Hypothalamus (tissue), 51 donors: ENCODE measurements at places on chromosomes 5 and 9.
A peak's percentile ranks its signal among the peaks of the same experiment; 100 is the strongest.

GRCh38 chr5:149271716-149272563 lies at the start of gene AFAP1L1:
Gene AFAP1L1 (plus strand): TSS chr5:149271859. CDS start chr5:149271969, 110 bp downstream.
- peak; percentile 35 for DNase-seq

- DNase-seq, result no peak
Measured at GRCh38 chr5:115843444-115844130, 1.9 kb downstream of the AP3S1 start.

- no peak for DNase-seq
Measured at GRCh38 chr5:102863058-102863457, 108.0 kb downstream of the PAM start.

GRCh38 chr5:170302653-170303501 lies 5.3 kb upstream of the LCP2 start:
- DNase-seq, result no peak

DNA sequence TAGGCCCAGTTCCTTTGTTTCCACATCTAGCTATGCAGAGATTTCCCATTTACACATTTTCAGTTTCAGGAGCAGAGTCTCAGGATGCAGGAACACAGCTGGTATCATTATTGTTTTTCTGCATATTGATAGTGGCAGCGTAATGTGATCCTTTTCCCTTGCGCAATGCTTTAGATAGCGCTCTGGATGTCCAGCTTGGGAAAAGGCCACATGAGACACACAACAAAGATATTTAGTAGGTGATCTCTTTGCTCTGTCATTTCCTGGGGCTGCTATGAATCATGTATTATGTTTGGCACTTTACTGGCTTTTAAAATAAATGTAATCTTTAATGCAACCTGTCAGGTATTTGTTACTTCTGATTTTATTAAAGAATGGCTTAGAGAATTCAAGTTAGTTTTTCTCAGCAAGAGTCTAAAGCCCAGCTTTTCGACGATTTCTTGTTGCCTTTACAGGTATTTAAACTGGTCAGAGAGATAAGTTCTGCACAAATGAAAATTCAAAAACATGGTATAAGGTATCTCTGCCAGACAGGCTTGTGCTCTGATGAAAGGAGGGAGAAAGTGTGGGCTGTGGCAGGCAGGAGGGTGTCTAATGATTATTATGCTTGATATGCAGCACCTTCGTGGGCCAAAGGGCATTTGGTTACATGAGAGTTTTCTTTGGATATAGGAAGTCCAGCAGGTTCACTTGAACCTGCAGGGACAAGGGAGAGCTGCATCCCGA lies 42.2 kb downstream of the PTTG1 start:
- no peak for DNase-seq

- no peak for DNase-seq
Measured at GRCh38 chr5:1553539-1554409, 30.0 kb upstream of the LPCAT1 start.

GRCh38 chr9:127123064-127123890 lies 842 bp upstream of the ANGPTL2 start:
- peak; percentile 50 for DNase-seq

GRCh38 chr5:132458651-132459030 lies 31.9 kb downstream of the IRF1 start:
- no peak for DNase-seq

DNA sequence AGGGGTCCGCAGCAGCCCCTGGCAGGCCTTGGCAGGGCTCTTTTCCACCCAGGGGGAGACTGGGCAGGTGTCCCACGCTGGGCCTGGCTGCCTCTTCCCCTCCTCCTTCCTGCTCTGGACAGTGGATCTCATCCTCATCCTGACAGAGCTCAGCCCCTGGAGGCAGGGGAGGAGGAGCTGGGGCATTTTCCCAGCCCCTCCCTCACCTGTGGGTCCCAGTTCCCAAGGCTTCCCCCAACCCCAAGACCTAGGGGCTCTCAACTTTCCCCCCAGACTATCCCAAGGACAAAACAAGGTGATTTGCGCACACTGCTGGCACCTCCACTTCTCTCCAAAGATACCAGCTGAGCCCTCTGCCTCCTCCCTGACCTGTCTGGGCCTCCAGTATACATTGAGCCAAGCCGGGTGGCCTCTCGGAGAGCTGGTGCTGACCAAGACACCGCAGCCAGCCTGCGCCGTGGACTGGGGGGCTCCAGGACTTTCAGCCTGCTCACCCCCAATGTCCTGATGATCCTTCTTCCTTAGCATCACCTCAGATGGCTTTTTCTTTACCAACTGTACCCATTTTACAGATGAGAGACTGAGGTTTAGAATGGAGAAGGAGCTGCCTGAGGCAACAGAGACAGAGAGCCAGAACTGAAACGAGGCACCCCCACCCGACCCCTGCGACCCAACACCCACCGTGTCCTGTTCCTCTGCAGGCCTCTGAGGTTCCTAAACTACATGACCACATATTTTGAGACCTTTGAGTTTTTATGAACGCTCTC lies 126.6 kb downstream of the BARX1 start:
- DNase-seq, result no peak

- DNase-seq, result no peak
Measured at GRCh38 chr5:137938751-137939143, 49.5 kb downstream of the PKD2L2 start.

GRCh38 chr5:79236362-79236969 lies 535 bp downstream of the JMY start:
- peak; percentile 52 for DNase-seq

DNA sequence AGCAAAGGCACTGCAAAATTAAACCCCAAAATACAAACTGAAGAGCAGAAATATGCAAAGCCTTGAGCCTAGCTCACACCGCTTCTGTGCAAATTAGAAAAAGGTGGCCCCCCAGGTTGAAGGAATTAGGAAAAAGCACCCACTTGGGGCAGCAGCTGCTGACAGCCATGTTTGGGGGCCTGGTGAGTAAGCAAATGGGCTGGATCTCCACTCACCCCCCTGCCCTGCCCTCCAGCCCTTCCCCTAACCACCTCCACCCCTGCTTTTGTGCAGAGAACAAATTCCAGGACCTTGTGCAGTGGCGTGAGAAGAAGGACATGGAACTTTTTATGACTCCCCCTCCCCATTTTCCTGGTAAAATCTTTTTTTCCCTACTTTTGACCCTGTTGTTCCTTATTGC lies 92.0 kb upstream of the DNAH5 start:
- no peak for DNase-seq

GRCh38 chr9:93659044-93659836 lies 82.9 kb downstream of the PHF2 start:
- DNase-seq, result no peak

GRCh38 chr9:29126783-29127182 lies 1553.5 kb upstream of the C9orf72 start:
- DNase-seq, result no peak

- DNase-seq, result no peak
Measured at GRCh38 chr5:102262688-102263087, 33.4 kb downstream of the SLCO4C1 start.

DNA sequence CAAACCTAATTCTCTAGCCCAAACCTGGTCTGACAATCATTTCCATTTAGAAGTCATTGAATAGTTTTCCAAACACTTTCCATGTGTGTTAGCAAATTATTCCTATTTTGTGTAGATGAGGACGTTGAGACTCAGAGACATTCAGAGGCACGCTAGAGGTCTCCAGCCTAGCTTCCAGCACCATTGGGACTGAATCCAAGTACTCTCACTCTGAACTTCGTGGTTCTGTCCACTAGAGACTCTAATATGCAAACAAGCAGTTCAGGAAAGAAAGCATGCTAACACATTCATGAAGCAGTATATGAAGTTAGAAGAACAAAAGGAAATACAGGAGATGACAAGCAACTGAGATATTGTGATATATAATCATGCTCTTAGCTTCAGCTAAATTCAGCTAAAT lies 354.8 kb downstream of the NTRK2 start:
- no peak for DNase-seq

DNA sequence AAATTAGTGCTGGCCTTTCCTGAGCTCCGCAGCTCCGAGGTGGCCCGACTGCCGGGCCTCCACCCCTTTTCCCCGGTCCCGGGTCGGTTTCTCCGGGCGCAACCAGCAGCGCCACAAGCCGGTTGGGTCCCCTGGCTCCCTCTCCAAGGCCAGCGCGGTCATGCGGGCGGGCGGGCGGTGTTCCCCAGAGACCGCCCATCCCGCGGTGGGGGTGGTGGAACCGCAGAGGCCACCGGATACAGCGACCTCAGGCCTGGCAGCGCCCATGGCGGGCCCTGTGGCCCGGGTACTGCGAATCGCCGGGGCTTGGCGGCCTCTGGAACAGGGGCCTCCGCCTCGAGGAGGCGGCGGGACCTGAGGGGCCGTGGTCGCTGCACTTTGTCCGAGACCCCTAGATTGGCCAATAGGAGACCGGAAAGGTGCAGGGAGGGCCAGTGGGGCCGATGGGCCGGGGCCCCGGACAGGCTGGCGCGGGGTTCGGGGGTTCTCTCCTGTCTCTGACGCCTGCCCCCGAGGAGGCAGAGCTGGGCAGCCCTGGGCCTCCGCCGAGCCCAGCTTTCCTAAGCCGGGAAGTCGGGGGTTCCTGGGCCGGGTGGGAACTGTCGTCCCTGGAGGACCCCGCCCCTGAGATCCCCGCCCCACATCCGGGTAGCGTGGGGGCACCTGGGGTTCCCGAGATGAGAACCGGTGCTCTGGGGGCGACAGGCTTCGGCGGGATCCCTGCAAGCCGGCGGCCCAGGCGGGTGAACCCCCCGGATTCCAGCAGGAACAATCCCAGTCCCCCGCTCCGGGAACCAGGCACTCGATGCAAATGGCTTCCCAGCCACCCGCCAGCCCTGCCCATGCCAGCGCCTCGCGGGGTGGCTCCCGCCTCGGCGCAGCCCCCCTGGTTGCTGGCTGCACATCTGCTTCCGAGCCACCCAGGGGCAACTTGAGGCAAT lies 293.9 kb downstream of the ZSWIM6 start:
- DNase-seq, result peak; percentile 73

- no peak for DNase-seq
Measured at GRCh38 chr5:173496883-173497255, 119.6 kb downstream of the BOD1 start.

- no peak for DNase-seq
Measured at GRCh38 chr5:122154910-122155309, 25.6 kb downstream of the ZNF474 start.

DNA sequence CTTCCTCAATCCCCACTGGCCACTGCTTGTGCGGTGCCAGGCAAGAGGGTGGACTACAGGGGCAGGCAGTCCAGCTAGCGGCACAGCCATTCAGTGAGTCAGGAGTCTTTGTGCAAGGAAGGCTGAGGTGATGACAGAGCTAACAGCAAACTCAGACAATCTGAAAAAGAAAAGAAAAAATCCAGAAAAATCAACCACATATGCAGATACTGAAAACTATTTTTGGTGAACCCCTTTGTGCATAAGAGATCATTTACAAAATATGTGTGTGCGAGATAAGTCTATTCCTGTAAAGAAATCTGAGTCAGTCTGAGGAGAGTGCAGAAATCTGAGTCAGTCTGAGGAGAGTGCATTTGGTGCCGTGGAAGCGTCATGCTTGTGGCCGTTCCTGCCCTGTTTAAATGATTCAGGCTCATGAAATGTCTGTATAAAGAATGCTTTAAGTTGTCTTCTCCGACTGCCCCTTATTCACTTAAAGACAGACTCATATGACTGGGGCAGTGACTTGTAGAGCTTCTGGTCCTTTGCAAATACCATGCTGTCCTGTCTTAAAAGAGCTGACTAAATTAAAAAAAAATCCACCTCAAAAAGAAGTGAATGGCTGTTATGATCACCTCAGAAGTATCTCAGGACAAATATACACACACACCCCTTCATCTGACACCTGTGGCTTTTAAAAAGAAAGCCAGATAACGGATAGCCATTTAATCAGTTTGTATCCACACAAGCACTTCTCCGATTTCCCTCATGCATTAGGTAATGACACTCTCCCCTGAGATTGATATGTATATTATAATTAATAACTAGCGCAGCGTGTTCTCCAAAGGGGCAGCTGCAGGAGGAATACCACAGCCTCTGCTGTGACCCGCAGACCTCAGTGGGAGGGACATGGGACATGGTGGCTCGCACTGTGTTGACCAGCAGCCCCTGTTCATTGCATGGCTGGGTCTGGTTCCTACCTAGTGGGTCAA lies 47.3 kb downstream of the TRIO start:
- no peak for DNase-seq

DNA sequence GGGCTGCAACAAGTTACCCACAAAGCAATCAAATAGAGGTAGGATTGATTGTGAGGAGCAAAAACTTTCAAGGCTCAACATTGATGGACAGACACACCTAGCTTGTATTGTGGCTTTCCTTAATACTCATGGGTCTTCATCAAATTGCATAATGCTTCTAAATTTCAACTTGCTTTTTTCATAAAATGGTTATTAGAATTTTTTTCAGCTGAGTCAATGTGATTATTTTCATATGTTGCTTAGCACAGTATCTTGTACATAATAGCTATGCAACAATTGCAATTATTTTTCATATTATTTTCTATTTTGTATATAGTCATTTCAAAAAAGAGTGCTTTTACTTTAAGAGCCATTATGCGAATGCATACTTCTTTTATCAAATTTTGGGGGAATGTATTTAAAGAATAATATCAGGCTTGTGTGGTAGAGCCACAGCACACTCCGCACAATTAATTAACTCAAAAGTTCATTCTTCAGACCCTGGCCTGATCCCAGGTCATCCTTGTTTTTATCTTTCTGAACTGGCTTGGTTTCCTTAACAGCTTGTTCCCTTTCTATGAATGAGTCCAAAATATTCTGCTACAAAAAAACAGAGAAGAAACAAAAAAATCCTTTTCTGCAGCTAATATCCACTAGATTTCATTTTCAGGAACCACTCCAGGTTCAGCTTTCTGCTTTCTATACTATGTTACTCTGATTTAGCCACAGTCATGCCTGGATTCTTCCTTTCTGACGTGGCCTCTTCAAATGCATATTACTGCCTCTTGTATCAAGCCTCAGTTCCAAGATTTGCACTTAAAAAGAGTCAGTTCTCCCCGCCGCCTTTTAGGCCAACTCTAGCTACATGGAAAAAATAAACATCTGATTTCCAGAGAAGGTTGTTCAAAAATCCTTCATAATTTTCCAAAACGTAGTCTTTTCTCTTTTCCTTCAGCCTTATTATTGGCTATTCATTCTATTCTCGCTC lies 45.3 kb upstream of the CDH9 start:
- no peak for DNase-seq

DNA sequence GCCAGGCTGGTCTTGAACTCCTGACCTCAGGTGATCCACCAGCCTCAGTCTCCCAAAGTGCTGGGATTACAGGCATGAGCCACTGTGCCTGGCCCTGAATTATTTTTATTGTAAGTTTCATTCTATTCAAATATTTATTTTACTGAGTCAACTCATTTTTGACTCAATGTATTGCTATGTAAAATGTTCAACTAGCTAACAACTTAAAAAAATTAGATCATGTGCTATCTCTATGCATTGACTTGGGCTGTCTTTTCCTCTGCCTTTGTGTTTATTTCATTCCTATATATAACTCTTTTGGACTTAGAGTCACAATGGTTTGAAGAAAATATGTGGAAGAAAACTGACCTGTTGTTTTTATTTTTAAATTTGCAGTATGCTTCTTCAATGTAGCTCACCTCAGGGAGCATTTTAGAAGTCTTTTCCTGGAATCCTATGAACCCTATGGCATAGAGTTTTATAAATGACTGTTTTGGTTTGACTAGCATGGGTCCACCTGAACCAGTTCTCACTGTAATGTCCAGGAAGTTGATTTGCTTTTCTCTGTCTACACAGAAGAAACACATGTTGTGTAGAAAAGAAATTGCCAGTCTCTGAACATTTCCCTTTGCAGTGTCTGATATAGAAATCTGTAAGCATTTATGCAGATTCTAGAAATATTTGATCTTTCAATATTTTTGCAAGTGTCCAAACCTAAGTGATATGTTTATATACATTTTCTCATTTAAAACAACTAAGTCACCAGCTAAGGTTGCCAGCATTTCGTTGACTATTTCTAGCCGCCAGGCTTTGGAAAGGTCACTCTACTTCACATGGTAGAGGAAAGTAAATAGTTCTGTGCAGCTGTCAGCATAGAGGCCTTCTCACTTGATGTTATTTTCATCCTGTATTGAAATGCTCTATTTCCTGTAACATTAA lies 138.8 kb downstream of the PCSK1 start:
- DNase-seq, result no peak
